ENCODE measurements at places on chromosomes 2 and 18. TPM values are rescaled to one million over a fixed set of nuclear protein-coding genes. Genes with fewer than 3 reads are reported as not detected.

The GALNT5 gene
- 2.2 TPM for total RNA-seq

The MC5R gene
- 0.26 TPM for total RNA-seq

The TEX44 gene
- total RNA-seq, result not detected

The TGFBRAP1 gene
- total RNA-seq, result 26.1 TPM

The L3MBTL4 gene
- total RNA-seq, result 0.58 TPM

The LYG1 gene
- 1.1 TPM for total RNA-seq

The POTEJ gene
- not detected for total RNA-seq
